HFFc6 (cell line): ENCODE measurements at places on chromosomes 16 and 17. TPM values are rescaled to one million over a fixed set of nuclear protein-coding genes. Genes with fewer than 3 reads are reported as not detected.
A peak's percentile ranks its signal among the peaks of the same experiment; 100 is the strongest.

Gene HOXB5
- total RNA-seq = not detected in 3 replicates

Gene ALOX15
- total RNA-seq = not detected in 3 replicates

Gene MMP2
- 452 to 563 TPM (median 481 TPM) in 3 replicates for total RNA-seq

Gene KRT20
- not detected in 3 replicates for total RNA-seq

Gene NDUFB10
- 172 to 184 TPM (median 175 TPM) in 3 replicates for total RNA-seq

Gene TRPV3
- total RNA-seq = 0.07 to 0.24 TPM in 2 of 3 replicates, not detected in the other

Gene LRRC46
- total RNA-seq = 0.80 and 0.89 TPM in 2 replicates

Gene GJD3
- total RNA-seq = 0.36 to 1.5 TPM (median 0.76 TPM) in 3 replicates

Gene DPEP3
- total RNA-seq = not detected in 3 replicates

Gene RASD1
- 0.17 to 1.3 TPM (median 0.63 TPM) in 3 replicates for total RNA-seq

Gene NEUROD2
- total RNA-seq = not detected in 3 replicates

Gene GPR139
- total RNA-seq = not detected in 3 replicates

Gene SLC16A5
- 17.2 and 18.8 TPM in 2 replicates for total RNA-seq

- peak; percentile 76 for DNase-seq
- peak overlapping the region; percentile 66 for H3K27ac ChIP-seq
- H3K4me1 ChIP-seq = peaks cover 34% of the 10 kb centered on the region
Observed at GRCh38 chr16:70520612-70521297, 2.6 kb downstream of the COG4 start.

GRCh38 chr16:57240851-57241250 is 4.2 kb upstream of the ARL2BP start:
- no peak overlapping the region for H3K27ac ChIP-seq
- peaks cover 19% of the 10 kb centered on the region for H3K4me1 ChIP-seq
- peaks cover 27% of the 10 kb centered on the region for H3K36me3 ChIP-seq
- no peak for DNase-seq
- peaks cover 2% of the 10 kb centered on the region for H3K27me3 ChIP-seq

- peaks cover 2% of the 10 kb centered on the region; the same call in 1 of the 2 replicates for H3K27me3 ChIP-seq
- peak overlapping the region; percentile 2; the same call in 1 of the 2 replicates for H3K27ac ChIP-seq
- no peak for DNase-seq
- peaks cover 14% of the 10 kb centered on the region for H3K36me3 ChIP-seq
Observed at GRCh38 chr17:2959371-2960130, 103.9 kb downstream of the OR1D5 start.

DNA sequence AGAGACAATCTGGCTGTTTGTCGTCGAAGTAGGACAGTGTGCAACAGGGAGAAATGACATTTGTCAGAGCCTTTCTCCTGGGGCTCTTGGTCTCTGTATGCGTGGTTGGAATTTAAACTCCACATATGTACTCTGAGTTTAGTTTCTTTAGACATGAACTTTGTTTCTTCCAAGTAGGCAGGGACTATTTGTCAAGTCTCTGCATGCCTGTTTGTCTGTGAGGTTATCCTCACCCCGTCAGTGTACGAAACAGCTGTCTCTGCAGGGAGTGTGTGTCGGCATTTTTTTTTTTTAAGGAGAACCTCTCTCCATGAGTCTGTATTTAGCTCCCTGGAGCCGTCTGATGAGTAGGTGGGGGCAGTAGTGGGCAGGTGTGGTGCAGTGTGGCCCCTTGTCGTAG is 29.7 kb downstream of the NDEL1 start:
- peak overlapping the region; percentile 38 for H3K27ac ChIP-seq
- peaks cover 48% of the 10 kb centered on the region for H3K4me1 ChIP-seq
- DNase-seq = no peak
- peaks cover 17% of the 10 kb centered on the region for H3K36me3 ChIP-seq

DNA sequence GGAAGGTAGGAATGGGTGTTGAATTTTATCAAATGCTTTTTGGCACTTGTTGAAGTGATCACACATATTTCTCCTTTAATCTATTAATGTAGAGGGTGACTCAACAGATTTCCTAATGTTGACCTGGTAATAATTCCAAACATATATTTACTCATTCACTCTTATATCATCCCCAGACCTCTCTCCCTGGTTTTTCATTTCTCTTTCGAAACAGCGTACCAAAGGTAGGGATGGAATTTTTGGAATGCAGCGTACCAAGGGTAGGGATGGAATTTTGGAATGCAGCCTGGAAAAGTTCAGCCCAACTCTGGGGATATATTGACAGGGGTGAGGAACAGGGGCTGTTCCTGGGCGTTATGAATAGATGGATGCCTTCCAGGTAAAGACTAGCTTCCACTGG is 7.3 kb downstream of the KIF18B start:
- peaks cover 48% of the 10 kb centered on the region for H3K4me1 ChIP-seq
- no peaks in the 10 kb centered on the region; the same call in 1 of the 2 replicates for H3K27me3 ChIP-seq
- no peak for DNase-seq
- peak overlapping the region; percentile 27 for H3K4me3 ChIP-seq
- H3K36me3 ChIP-seq = peaks cover 30% of the 10 kb centered on the region

GRCh38 chr17:45161288-45162024 is at the start of gene HEXIM2:
Gene HEXIM2, plus strand, starts transcription at chr17:45161875. Its CDS starts 919 bp downstream, at chr17:45162794.
- H3K4me1 ChIP-seq = peaks cover 47% of the 10 kb centered on the region
- peak; percentile 100 for DNase-seq
- no peaks in the 10 kb centered on the region for H3K27me3 ChIP-seq
- H3K4me3 ChIP-seq = peak within 1 kb of the TSS; percentile 99

- no peak for DNase-seq
- peaks cover 9% of the 10 kb centered on the region for H3K27me3 ChIP-seq
- no peak overlapping the region for H3K4me3 ChIP-seq
- peaks cover 21% of the 10 kb centered on the region for H3K36me3 ChIP-seq
- peaks cover 3% of the 10 kb centered on the region for H3K4me1 ChIP-seq
Observed at GRCh38 chr17:45107293-45108010, 24.9 kb downstream of the PLCD3 start.

- peaks cover 1% of the 10 kb centered on the region for H3K27me3 ChIP-seq
- no peaks in the 10 kb centered on the region for H3K4me1 ChIP-seq
- H3K27ac ChIP-seq = no peak overlapping the region
- no peak for DNase-seq
Observed at GRCh38 chr17:34117332-34117731, 137.8 kb upstream of the CCL2 start.

- H3K36me3 ChIP-seq = no peaks in the 10 kb centered on the region
- H3K27ac ChIP-seq = no peak overlapping the region
- no peak overlapping the region for H3K4me3 ChIP-seq
- peaks cover 54% of the 10 kb centered on the region for H3K27me3 ChIP-seq
Observed at GRCh38 chr17:77942112-77942988, 16.2 kb upstream of the TNRC6C start.

- no peak overlapping the region for H3K4me3 ChIP-seq
- H3K4me1 ChIP-seq = peaks cover 7% of the 10 kb centered on the region
- peaks cover 18% of the 10 kb centered on the region for H3K27me3 ChIP-seq
- H3K27ac ChIP-seq = no peak overlapping the region
Observed at GRCh38 chr17:20072692-20072992, 63.5 kb downstream of the SPECC1 start.

DNA sequence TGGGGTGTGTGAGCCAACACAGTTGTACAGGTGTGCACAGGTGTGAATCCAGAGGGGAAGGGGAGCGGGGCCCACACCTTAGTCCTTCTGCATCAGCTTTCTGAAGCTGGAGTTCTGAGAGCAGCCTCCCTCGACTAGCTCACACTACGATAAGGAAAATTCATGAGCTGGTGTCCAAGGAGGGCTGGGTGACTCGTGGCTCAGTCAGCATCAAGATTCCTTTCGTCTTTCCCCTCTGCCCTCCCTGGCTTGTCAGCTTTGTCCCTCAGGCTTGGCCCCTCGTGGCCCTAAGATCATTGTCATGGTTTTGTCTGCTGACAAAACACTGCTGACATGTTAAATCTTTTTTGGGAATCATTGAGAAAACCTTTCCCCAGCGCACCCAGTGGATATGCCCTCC is 47.5 kb downstream of the OR1D5 start:
- DNase-seq = peak; percentile 14
- H3K27ac ChIP-seq = peak overlapping the region; percentile 33

DNA sequence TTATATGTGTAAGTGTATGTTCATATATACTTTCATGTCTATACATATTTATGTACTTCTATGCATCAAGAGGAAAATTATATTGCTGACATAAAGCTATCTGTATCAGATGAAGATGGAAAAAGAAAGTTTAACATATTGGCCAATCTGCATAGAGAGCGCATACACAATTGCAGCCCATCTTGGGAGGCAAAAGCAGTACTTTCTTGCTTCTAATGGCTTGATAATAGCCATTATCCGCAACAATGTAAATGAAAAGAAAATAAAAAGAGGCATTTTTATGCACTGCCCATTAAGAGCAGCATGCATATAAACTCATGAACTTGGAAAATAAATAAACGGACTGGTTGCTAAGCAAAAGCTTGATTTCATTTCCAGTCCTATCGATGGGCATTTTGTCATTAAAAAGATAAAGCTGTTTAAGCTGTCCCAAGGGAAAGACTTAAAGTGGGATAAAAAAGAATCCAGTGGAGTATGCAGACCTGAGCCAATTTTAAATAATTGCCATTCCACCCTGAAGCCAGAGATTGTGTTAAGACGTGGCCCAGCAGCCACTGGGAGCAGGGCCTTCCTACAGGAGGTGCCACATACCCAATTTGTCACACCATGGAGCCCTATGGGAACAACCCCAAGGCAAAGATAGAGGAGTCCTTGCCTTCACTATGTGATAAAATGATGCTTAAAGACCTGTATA is 183.6 kb upstream of the CDH11 start:
- H3K27ac ChIP-seq = no peak overlapping the region
- no peaks in the 10 kb centered on the region for H3K27me3 ChIP-seq
- peak; percentile 4 for DNase-seq
- peaks cover 38% of the 10 kb centered on the region for H3K4me1 ChIP-seq

- H3K4me3 ChIP-seq = peak overlapping the region; percentile 62
- peaks cover 16% of the 10 kb centered on the region for H3K4me1 ChIP-seq
- no peak for DNase-seq
- H3K36me3 ChIP-seq = no peaks in the 10 kb centered on the region
- H3K27ac ChIP-seq = no peak overlapping the region
Observed at GRCh38 chr16:86320237-86320595, 190.1 kb upstream of the FOXF1 start.

DNA sequence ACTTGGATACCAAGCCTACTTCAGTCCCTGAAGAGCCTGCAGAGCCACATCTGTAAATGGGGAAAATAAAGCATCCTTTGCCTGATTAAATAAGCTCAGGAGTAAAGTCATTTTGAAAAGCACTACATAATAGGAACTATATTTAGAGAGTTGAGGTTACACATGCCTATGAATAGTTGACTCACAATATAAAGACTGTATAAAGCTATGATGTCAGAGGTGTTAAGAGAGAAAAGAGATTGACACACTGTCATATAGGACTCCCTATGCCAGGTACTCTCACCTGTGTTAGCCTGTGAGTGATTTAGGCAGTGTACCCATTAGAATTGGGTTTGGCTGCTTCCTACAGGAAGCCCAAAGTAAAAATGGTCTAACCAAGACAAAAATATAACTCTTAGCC is 87.7 kb upstream of the CRHR1 start:
- no peak overlapping the region for H3K27ac ChIP-seq
- H3K27me3 ChIP-seq = peaks cover 20% of the 10 kb centered on the region

- no peaks in the 10 kb centered on the region for H3K36me3 ChIP-seq
- no peak for DNase-seq
- peaks cover 14% of the 10 kb centered on the region for H3K27me3 ChIP-seq
- H3K27ac ChIP-seq = no peak overlapping the region
- H3K4me3 ChIP-seq = no peak overlapping the region
- peaks cover 12% of the 10 kb centered on the region for H3K4me1 ChIP-seq
Observed at GRCh38 chr16:56346131-56346890, 79.0 kb downstream of the AMFR start.

GRCh38 chr17:66412857-66413558 is 110.6 kb downstream of the PRKCA start:
- peaks cover 25% of the 10 kb centered on the region for H3K4me1 ChIP-seq
- H3K4me3 ChIP-seq = no peak overlapping the region
- DNase-seq = no peak
- H3K27me3 ChIP-seq = no peaks in the 10 kb centered on the region; the same call in none of the 2 replicates

DNA sequence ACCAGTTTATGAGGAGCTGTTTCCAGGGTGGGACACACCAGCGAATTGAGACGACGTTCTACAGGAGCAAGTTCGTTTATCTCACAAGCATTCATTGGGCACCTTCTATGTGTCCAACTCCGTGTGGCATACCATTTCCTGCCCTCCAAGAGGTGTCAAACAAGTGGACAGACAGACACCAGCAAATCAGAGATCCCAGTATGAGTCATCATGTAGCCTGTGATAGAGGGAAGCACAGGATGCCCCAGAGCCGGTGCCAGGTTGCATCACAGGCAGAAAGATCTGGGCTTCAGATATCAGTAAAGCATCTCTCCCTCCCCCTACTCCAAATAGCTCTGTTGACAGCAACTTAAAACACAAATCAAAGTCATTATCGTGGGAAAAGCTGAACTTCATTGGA is 31.8 kb upstream of the MAF start:
- H3K27ac ChIP-seq = no peak overlapping the region
- peaks cover 4% of the 10 kb centered on the region; the same call in 1 of the 2 replicates for H3K36me3 ChIP-seq
- H3K27me3 ChIP-seq = peaks cover 1% of the 10 kb centered on the region; the same call in 1 of the 2 replicates
- H3K4me3 ChIP-seq = no peak overlapping the region
- DNase-seq = no peak
